NCI-H2029 treated with DMSO at 0.1 percent for 48 hours (cell line): ENCODE measurements at places on chromosomes 11 and 22.

DNA sequence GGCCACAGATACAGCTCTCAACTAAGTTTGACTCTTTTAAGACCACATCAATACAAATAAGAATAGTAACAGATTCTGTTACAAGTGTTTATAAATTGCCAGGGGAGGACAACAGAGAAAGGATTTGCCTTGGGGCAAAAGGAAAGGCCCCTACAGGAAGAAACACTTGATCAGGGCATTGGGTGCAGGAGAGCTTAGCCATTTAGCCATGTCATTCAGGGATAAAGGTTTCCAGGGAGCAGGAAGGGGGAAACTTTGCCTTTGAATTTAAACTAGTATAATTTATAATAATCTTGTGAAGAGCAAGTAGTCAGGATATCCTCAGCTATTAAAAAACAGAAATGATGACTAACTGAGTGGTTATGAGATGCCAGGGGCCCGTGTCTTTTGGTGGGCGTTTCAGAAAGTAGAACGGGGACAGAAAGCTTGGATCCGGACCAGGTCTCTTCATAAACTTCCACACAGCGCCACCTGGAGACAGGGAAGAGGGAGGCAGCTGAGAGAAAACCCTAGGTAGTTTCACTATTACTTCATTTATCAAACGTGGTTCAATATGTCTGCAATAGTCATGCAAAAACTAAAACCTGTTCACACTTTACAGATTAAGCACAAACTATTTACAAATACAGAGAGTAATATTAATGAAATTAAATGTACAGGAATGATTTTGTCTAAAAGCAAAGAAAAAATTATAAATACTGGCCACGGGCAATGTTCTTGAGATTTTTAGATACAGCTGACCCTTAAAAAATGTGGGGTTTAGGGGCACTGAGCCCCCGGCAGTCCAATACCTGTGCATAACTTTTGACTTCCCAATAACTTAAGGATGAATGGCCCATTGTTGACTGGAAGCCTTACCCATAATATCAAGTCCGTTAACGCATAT lies 11.0 kb upstream of the SLC5A4 start:
- peak; percentile 61 for DNase-seq

DNA sequence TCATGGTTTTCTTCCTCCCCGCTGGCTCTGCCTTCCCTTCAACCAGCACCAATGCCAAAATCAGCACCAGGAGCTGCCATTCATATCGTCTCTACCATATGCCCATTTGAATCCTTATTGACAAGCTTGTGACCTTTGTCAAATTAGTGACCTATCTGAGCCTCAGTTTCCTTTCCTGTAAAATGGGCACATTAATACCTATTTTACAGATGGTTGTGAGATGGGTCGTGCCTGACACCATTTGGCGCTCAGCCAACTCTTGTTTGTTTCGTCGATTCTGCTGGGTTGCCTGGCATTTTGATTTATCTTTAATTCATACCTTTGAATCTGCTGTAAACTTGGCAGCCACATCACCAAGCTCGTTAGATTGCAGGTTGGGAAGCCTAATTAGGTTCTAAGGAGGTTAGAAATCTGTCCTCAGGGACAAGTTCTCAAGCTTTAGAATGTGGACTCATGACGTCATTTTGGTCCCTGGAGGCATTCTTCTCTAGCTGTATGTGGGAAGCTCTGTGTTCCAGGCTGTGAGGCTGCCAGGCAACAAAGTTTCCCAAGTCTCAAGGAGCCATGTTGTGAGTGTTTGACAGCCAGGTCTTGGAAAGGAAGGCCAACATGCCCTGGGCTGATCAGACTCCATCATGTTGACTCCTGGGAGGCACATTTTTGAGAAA lies 61.0 kb downstream of the RPS6KA4 start:
- no peak for DNase-seq

DNA sequence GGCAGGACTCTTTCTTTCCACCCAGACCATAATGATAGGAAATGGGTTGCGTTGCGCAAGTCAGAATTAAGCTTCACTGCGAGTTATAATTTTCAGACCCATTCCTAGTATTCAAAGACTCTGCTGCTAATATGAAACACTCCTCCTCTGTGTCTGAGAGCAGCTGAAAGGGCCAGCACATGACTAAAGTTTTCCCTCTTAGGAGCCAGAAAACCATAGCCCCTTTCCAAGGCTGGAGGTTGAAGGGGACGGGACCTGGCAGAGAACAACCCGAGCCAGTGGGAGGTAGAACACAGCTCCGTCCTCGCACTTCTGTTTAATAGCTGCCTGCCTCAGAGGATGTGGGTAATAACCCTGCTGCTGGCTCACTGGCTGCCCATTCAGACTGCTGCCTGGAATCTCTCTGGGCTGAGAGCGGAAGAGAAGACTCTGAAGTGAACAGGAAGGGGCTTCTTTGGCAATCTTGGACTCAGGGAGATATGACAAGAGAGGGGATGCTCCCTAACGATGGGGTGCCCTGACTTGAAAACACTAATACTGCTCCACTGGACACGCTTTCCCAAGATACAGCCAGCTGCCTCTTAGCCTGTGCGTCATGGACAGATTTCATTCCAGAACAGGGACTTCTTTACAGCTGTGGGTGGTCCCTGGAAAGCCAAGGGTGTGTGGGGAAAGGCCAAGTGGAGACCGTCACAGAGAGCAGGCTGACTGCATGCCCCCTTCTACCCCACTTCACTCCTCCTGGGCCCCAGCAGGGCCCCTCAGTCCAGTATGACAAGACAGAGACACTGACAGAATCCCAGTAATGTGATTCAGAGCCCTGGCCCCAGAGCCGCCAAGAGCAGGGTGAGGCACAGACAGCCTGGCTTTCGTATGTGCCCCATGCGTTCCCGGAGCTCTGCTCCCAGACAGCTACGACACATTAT lies 156.9 kb downstream of the FEZ1 start:
- DNase-seq: no peak

DNA sequence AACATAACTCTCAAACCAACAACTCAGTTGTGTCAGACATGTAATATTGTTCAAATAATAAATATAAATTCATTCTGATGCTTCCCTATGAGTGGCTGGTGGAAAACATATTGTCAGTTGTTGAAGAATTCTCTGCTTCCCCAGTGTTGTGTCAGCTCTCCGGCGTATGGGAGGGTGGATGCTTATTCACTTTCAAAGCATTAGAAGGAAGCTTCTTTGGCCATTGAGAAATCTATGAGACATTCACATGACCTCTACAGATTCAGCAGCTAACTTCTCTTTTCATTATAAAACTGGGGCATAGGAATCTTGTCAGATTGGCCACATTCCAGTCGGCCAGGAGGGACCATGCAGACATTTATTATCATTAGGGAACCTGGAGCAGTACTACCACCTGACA lies 2.9 kb downstream of the OR51V1 start:
- no peak for DNase-seq

- no peak for DNase-seq
Measured at GRCh38 chr11:72228229-72228843, 3.8 kb downstream of the INPPL1 start.

DNA sequence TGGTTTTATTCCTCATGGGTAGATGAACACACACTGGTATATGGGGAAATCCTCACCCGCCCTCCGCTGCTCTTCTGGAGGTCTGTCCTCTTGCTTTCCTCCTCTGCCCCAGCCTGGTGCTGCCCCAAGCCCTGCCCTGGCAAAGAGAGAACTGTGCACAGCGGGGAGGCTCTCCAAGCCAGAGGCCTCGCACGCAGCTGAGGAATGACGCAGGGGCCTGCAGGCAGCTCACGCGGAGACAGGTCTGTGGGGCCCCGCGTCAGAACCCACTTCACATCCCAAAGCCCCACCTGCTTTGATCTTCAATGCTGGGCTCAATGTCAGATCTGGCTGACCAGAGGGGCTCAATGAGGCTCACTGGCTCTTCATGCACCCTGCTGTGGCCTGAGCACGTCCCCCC lies 10.0 kb downstream of the GATD1 start:
- no peak for DNase-seq

GRCh38 chr11:75323609-75324008 lies 27.9 kb downstream of the ARRB1 start:
- DNase-seq: peak; percentile 41

- DNase-seq: no peak
Measured at GRCh38 chr11:130144141-130144540, 15.4 kb upstream of the ST14 start.
